RPMI7951 (cell line): ENCODE measurements at places on chromosomes 2 and 18. TPM values are rescaled to one million over a fixed set of nuclear protein-coding genes. Genes with fewer than 3 reads are reported as not detected.

DNA sequence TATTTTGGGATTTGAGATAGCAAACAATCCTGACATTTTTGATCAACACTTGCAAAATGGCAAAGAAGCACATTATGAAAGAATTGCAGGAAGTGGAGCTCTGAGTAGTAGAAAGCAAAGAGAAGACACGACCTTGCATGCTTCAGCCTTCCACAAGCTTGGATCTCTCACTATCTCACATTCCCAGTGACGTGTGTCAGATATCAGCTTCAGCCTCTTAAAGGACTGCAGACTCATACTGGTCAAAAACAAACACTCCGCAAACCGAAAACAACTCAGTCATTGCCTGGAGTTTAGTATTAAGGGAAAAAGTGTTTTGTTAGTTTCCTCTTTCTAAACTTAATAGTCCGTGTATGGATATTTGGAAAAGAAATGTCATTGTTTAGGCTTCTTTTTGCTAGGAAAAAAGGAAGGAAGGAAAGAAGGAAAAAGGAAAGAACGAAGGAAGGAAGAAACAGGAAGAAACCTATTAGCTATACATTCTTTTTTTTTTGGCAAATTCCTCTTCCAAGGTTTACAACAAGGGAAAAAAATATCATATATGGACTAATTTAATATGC is 32.6 kb upstream of the SLC40A1 start:
- peak; percentile 70 for DNase-seq

- no peak for DNase-seq
Measured at GRCh38 chr2:169406891-169407290, 44.6 kb upstream of the LRP2 start.

- DNase-seq, result peak; percentile 91
Measured at GRCh38 chr2:8312861-8313830, 368.7 kb upstream of the ID2 start.

GRCh38 chr2:68687018-68687417 is 43.6 kb downstream of the PROKR1 start:
- no peak for DNase-seq

- peak; percentile 65 for DNase-seq
Measured at GRCh38 chr2:11203480-11203879, 48.2 kb downstream of the SLC66A3 start.

- DNase-seq, result no peak
Measured at GRCh38 chr2:68379184-68379708, 14.2 kb downstream of the PLEK start.

- DNase-seq, result no peak
Measured at GRCh38 chr2:10238396-10238795, 64.3 kb upstream of the HPCAL1 start.

GRCh38 chr2:32962690-32963089 is 15.9 kb downstream of the LTBP1 start:
- DNase-seq, result no peak

- DNase-seq, result peak; percentile 54
Measured at GRCh38 chr18:47075098-47075883, 39.9 kb upstream of the ELOA2 start.

- DNase-seq, result no peak
Measured at GRCh38 chr2:39153312-39153711, 32.5 kb upstream of the SOS1 start.

- DNase-seq, result peak; percentile 49
Measured at GRCh38 chr2:172288603-172289002, 138.8 kb upstream of the ITGA6 start.

- no peak for DNase-seq
Measured at GRCh38 chr2:134181219-134181618, 72.7 kb upstream of the MGAT5 start.

DNA sequence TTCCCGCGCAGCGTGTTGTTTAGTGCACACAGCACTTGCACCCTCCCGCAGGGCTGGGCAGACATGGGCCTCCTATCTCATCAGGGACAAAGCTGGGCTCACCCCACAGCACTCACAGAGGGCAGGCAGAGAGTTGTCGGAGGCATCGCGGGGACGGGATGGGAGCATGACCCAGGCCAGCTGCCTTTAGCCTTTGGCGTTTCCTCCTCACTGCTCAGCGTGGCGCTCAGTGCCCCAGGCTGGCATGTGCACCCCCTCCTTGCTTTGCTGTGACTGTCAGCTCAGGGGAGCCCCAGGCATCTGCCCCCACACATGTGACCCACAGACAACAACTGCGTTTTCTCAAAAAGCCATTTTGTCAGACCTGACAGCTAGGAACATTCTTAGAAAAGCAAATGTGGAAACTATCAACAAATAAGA is 101.1 kb downstream of the RNF144A start:
- DNase-seq, result no peak

GRCh38 chr2:170816504-170817092 is at the start of gene GAD1:
Gene GAD1 (plus strand): TSS chr2:170816887. CDS start chr2:170818592, 1,705 bp downstream.
- peak; percentile 76 for DNase-seq

DNA sequence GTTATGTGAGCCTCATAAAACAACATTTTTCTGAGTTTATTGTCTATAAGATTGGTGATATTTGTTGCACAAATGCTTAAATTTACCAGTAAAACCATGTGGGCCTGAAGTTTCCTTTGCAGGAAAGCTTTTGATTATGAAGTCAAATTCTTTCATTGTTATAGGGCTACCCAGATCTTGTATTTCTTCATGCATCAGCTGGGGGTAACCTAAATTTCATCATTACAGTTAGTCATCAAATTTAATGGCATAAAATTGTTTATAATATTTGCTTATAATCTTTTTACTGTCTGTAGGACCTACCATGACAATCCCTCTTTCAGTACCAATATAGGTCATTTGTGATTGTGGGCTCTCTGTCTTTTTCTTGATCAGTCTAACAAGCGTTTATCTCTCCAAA is 47.8 kb downstream of the SMAD2 start:
- DNase-seq, result no peak

The ZSWIM2 gene
- total RNA-seq, result not detected in 2 replicates

The LCT gene
- total RNA-seq, result not detected in 2 replicates

The GREB1 gene
- total RNA-seq, result 0.78 and 0.84 TPM in 2 replicates

The KLHL41 gene
- 0.12 and 0.20 TPM in 2 replicates for total RNA-seq

The SERPINB11 gene
- total RNA-seq, result not detected in 2 replicates
